ENCODE measurements at places on chromosomes 5 and 9.

DNA sequence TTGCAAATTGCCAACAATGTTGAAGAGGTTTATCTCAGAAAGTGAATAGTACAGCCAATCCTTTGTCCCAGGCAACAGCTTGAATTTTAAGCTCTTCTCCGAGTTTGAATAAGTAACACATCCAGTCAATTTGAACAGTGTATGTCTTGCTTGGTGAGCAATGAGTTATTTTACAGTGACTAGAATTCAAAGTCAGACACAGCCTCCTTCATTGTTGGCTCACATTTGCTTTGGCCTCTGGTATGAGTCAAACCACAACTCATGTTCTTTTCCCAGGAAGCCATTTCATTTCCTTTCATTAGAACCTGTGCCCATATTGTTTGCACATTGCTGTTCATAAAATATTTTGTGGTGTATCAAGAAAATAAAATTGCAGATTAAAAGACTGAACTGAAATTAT lies 622.0 kb upstream of the DAB2 start:
- DNase-seq: no peak

DNA sequence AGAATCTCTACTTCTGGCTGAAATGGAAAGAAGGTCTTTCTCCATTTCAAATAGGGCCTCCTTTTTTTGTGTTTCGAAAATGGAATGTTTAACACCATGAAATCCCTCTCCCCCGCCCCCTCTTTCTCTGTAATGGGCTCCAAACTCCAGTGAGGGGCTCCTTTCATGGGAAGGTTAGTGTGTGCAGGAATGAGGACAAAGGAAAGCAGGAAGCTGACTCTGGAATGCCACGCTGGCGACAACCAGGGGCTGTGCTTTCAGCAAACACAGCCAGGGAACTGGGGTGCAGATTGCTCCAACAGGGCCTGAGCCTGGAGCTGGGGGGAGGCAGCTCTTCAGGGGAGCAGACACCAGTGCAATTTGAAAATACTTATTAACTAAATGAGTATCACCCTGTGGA lies 82.8 kb downstream of the CRB2 start:
- DNase-seq: no peak

DNA sequence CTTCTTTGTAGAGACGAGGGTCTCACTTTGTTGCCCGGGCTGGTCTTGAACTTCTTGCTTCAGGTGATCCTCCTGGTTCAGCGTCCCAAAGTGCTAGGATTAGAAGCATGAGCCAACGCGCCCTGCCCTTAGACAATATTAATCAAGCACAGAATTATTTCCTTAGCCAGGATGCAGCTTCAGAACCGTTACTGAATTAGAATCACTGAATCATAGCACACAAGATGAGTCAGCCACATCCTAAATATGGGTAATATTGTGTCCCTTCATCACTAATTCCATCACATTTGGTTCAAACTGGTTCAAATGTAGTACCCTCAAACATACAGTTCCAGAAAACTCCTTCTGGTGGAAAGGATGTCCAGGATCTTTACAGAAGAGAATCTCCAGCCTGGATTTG lies 82.7 kb downstream of the BNC2 start:
- no peak for DNase-seq

DNA sequence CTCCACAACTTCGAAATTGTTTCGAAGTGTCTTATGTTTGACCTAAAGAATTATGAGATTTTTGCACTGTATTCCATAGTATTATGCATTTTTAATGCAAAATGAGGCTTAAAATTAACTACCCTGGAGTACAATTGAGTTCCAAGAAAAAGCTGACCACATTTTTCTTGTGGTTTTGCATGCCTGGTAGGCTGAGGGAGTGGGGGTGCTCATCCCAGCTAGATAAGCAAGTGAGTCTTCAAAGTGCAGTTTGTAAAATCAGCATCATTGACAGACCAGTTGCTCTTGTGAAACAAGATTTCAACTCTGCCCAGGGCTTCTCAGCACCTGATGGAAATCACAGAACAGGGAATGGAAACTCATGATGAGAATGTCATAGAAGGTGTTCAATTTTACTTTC lies 17.0 kb upstream of the NDUFS4 start:
- DNase-seq: no peak

- no peak for DNase-seq
Measured at GRCh38 chr9:25427898-25428297, 250.3 kb downstream of the TUSC1 start.

DNA sequence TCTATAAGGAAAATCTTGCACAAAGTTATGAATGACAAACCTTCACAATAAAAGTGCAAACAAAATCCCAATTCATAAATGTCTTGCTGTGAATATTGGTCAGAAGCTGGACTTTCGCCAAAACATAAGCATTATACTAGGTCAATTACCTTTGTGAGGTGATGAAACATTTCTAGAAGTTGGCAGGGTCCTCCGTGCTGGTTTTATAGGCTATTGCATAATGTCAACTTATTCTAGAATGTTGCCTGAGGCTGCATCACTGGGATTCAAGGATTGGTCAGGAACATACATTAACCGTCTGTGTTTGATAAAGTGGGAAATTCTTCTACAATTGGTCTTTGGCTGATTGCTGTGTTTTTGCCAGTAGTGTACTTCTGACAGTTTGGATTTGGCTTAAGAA lies 49.8 kb upstream of the PALM2AKAP2 start:
- no peak for DNase-seq

DNA sequence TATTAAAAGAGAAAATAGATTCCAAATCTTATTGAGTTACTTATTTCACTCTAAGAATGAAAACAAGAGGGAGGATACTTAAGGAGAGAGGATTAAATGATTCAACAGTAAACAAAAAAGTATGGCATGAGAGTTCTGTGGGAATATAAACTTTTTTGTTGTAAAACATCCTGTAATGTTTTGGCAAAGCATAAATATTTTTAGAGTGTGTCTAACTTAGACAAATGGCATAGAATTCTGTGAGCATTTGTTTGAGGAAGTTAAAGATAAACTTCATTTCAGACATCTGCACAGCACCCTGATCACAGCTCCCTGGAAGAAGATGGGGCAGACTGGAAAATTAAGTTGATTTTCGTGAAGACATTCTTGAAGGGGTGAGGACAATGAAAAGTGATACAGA lies 246.8 kb upstream of the HAPLN1 start:
- DNase-seq: no peak

DNA sequence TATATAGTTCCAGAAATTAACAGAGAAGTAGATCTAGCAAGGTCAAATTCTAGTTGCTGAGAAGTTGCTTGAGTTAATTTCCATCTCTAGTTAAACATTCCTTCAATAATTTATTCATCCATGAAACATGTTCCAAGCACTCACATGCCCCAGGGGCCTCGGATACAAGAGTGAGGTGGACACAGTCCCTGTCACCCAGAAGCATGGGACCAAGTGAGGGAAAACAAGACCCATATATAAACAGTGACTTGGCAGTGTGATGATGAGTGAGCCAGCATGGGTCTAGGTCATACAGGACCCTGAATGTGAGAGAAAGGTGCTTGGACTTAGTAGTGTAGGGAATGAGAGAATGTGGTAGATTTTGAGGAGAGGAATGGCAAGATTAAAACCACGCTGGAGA lies 216.9 kb downstream of the TTLL11 start:
- DNase-seq: no peak

DNA sequence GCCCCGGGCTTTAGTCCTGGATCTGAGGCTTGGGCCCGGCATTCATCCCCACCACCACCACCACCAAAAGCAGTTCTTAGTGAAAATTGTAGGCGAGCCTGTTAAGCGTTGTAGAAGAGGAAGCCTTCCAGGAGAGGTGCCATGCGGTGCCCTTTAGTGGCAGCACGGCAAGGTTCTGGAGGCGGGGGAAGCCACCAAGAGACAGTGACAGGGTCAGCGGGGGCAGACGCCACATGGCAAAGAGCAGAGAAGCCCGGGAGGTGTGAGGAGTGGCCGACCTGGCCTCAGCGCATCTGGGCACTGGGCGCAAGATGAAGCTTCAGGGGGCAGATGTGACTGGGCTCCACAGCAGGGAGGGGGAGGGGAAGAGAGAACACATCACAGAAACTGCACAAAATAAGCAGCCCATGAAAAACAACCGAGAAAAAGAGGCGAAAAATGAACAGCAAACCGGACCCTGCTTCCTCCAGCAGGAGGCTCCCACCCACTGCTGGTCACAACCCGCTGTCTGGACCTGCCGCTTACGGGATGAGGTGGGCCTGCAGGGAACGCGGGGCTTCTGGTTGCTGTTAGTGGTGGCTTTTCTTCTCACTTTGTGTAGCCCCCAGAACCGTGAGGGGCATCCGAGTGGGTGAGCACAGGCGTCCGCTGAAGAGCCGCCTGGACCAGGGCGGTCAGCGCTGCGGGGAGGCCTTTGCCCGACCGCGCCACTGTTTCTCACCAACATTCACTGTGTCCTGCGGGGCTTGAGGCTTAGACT lies 4.3 kb downstream of the LRRC14B start:
- no peak for DNase-seq

DNA sequence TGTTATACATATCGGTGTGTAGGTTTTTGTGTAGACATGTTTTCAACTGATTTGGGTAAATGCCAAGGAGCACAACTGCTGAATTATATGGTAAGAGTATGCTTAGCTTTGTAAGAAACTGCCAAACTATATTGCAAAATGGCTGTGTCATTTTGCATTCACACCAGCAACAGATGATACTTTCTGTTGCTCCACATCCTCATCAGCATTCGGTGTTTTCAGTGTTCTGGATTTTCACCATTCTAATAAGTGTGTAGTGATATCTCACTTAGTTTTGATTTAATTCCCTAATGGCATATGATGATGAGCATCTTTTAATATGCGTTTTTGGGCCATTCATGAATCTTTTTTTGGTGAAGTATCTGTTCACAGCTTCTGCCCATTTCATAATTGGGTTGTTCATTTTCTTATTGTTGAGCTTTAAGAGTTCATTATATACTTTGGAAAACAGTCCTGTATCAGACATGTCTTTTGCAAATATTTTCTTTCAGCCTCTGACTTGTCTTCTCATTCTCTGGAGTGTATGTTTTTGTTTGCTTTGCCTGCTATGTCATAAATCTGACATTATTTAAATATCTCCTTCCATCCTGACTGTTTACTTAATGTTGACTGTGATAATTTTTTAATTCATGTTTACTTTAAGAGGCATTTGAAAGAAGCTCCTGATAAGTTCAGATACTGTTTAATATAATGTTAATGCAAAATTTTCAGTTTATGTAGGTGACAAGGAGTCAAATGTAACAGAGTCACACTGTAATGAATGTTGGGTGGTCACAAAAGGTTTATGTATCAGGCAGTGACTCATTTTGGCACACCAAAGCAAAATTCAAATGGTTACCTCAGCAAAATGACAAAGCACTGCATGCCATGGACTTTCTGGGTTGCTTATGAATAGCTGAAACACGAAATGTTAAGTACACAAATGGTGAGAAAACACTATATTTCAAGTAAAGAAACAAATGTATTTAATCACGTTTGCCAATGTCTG lies 181.1 kb upstream of the DAB2 start:
- no peak for DNase-seq

DNA sequence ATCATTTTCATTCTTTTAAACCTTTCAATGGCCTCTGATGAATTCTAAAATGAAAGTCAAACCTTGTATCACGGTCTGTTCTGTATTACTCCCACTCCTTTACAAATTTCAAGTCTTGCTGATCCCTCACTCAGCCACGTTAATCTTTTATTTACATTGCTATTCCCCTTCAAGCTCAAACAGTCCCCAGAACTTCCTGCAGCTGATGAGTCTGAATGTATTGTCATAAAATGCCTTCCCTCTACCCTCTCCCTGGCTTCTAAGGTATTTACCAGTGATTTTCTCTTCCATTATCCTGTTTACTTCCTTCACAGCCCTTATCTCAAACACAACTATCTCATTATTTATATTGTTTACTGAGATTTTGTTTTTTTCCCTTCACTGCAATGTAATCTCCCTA lies 562.3 kb upstream of the C9orf72 start:
- no peak for DNase-seq

- DNase-seq: no peak
Measured at GRCh38 chr5:147750065-147750464, 32.5 kb downstream of the JAKMIP2 start.

DNA sequence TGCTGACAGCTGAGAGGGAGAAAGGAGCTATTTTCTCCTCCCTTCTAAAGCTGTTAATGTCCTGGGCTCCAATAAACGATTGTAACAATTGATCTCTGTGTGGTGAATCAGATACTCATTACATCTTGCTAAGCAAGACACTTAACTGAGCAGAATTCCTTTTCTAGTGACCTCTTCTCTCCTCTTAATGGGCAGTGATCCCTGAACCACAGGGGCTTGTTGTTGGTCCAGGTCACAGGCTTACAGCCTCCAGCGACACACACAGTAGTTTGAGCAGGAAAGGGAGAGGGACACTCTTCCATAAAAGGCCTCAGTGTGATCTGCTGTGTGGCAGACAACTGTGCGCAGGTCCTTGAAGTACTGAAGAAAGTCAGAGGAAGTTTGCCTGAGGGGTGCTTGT lies 58.5 kb upstream of the MYO10 start:
- DNase-seq: no peak

DNA sequence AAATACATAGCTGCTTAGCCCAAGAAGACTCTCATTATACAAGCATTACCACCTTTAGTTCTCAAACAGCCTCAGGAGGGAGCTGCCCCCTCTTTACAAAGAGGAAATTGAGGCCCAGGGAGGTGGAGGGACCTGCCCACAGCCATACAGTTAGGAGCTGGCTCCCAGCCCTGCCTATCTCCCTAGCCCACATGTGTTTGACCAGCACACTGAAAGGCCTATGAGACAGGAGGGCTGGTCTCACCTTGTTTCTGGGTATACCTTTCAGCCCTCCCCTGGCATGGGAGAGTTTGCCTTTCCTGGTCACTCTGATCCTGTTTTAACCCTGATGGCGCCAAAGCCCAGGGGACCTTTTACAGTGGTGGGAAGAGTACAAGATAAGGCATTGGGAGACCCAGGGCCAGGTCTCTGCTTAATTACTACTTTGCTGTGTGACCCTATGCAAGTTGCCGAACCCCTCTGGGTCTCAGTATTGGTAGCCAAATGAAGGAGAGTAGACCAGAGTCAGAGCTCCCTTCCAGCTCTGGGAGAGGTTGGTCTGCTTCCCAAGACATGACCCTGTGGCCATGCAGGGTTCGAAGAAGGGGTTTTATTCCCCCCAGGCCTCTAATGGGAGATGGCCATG lies 60.9 kb upstream of the RPL26L1 start:
- no peak for DNase-seq

- no peak for DNase-seq
Measured at GRCh38 chr9:97895695-97896332, 26.5 kb downstream of the TRMO start.

GRCh38 chr5:96459313-96460121 lies 26.5 kb upstream of the PCSK1 start:
- no peak for DNase-seq

GRCh38 chr5:1431021-1431811 lies 14.0 kb downstream of the SLC6A3 start:
- no peak for DNase-seq

DNA sequence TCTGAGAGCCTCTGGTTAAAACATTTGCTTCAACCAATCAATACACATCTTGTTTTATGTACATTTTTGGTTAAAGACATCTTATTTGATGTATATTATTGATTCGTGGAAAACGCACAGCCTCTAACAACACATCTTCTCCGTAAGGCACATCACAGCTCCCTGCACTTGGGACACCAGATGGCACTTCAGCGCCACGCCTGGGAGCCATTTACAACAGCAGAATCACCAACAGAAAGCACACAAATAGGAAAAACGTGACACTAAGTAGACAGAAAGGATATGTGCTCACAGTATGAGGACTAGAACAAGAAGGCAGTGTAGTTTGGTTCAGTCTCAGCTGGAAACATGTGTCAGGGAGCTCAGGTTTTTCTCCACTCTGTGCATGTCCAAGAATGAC lies 199.7 kb downstream of the ROR2 start:
- DNase-seq: no peak

Measured in activated CD8-positive, alpha-beta memory T cell treated with anti-CD3 and anti-CD28 coated beads for 1 hour (primary cell).